CD4-positive, alpha-beta T cell treated with Interleukin-4 for 4 hours (primary cell): ENCODE measurements at places on chromosomes 6 and 20.

DNA sequence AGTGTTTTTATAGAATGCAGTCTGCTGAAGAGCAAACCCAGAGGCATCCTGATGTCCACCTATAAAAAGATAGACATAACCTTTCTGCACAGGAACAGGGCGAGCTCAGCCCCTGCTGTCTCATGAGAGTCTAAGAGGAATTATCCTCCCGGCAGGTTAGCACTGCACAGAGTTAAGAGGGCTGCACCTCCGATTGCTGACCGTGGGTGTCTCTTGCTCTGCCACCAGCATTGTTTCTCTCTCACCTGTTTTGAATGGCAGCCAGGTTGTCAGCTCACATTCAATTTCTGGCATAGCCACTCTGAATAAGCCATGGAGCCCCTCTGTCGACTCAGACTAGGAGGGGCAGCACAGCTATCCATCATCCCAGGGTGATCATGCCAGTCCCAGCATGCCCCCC, 211.2 kb downstream of the PHACTR1 start:
- no peak for DNase-seq

GRCh38 chr6:151723152-151723551, 84.3 kb upstream of the ESR1 start:
- peak; percentile 23 for DNase-seq

- no peak for DNase-seq
Measured at GRCh38 chr6:111864138-111865048, 8.9 kb downstream of the FYN start.

- no peak for DNase-seq
Measured at GRCh38 chr6:162442687-162443086, 284.9 kb downstream of the PRKN start.
